Mammary microvascular endothelial cell (primary cell): ENCODE measurements at places on chromosomes 6 and 20. TPM values are rescaled to one million over a fixed set of nuclear protein-coding genes. Genes with fewer than 3 reads are reported as not detected.

Gene DTNBP1
- 5.8 and 6.7 TPM in 2 replicates for total RNA-seq

Gene VSX1
- not detected in 2 replicates for total RNA-seq

Gene ANGPT4
- not detected in 2 replicates for total RNA-seq

Gene MOXD1
- total RNA-seq, result 0.05 and 0.07 TPM in 2 replicates

Gene TCF21
- not detected in 2 replicates for total RNA-seq

Gene MYT1
- total RNA-seq, result not detected in 2 replicates

Gene OOEP
- not detected in 2 replicates for total RNA-seq

Gene BRPF3
- 6.6 and 8.1 TPM in 2 replicates for total RNA-seq

Gene SLC12A5
- total RNA-seq, result under 0.01 and 0.10 TPM in 2 replicates

Gene CLPSL2
- not detected in 2 replicates for total RNA-seq

Gene PGC
- not detected in 2 replicates for total RNA-seq

Gene LY6G5B
- 0.93 and 3.1 TPM in 2 replicates for total RNA-seq

Gene PTCHD4
- 2.9 and 3.1 TPM in 2 replicates for total RNA-seq

Gene MRS2
- total RNA-seq, result 16.2 and 16.9 TPM in 2 replicates
